Small intestine (tissue), 16 donors: ENCODE measurements at places on chromosomes 3 and 15.

DNA sequence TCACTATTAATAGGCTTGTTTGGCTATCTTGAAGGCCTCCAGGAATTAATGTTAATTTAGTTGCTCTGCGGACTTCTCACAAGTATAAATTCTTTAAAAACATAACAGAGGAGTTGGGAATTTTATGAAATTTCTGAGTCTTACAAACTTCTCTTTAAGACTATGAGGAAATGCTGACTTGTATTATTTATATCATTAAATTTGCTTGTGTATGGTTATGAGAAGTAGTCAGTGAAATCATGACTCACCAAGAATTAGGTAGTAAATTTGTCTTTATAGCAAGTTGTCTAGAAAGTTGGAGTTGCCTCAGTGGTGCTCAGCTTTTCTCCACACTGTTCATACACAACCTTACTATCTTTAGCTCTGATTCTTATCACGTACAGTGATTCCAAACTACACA, 26.5 kb downstream of the PHLDB2 start:
- no peak for DNase-seq

- no peak for DNase-seq
Measured at GRCh38 chr15:26113296-26113695, 250.2 kb upstream of the ATP10A start.

- DNase-seq: no peak
Measured at GRCh38 chr3:120567370-120568201, 28.6 kb upstream of the NDUFB4 start.

- DNase-seq: no peak
Measured at GRCh38 chr15:31733424-31733823, 296.9 kb upstream of the CHRNA7 start.

DNA sequence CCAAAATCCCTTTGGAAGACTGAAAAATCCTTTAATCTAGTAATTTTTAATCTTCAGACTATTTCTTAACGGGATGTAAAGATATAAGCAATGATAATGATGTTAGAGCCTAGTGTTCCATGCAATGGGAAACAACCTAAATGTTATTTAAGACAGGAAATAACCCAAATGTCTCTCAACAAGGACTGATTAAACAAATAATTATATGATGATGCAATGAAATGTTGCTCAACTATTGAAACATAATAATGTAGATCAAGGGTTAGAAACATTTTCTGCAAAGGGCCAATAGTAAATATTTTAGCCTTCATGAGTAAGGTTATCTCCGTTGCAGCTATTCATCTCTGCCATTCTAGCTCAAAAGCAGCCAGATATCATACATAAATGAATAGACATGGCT, 275.4 kb downstream of the NEK10 start:
- DNase-seq: no peak

DNA sequence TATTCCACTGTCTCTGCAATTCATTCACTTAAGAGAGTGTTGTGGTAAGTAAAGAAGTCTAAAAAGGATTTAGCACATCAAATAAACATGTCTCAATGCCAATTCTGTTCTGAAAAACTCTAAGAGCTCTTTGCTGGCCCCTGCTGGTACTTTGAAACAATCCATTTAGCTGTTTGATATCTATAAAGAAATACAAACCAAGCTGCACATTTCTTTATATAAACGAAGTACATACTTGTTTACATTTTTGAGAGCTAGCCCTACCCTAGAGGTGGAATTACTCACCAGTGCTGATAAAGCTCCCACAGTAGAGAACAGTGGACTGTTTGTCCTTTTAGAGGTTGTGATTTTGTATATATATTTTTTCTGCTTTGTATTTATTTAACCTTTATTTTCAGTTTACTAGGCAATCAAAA, 75.5 kb downstream of the NEDD4 start:
- DNase-seq: peak; percentile 40

DNA sequence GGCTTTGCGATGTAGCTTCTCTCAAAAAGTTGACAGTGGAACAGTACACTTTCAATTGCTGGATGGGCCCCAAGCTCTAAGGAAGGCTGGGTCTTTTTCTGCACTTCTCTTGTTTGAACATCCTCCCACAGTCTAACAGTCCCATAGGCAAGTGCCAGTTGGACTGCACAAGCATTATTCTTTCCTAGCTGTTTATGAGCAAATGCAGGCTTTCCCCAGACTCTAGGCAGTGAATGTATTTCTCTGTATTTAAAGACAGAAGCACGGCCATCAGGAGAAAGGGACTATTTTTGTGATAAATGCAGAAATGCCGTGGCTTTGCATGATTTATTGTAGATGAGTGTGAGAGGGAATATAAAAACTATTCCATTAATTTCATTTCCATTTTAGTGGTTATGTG, 539.3 kb upstream of the LMCD1 start:
- no peak for DNase-seq

GRCh38 chr15:45225506-45226273, 26.3 kb upstream of the SLC28A2 start:
- peak; percentile 59 for DNase-seq

- DNase-seq: no peak
Measured at GRCh38 chr3:123533554-123534159, 51.2 kb downstream of the HACD2 start.

DNA sequence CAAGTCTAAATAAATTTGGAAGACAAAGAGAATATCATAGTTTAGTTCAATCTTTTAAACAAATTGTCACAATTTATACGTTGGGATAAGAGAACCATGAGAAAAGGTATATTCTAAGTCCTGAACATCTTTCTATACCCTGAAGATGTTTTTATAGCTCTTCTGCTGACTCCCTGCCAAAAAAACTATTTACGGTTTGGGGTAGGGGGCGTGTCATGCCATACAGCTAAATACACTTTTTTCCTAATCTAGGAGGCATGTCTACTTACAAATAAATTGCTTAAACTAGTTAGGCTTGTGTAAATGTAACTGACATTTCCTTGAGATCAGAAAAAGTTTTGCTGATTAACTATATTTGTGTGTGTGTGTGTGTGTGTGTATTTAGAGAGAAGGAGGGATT, 163.3 kb downstream of the PGPEP1L start:
- no peak for DNase-seq

DNA sequence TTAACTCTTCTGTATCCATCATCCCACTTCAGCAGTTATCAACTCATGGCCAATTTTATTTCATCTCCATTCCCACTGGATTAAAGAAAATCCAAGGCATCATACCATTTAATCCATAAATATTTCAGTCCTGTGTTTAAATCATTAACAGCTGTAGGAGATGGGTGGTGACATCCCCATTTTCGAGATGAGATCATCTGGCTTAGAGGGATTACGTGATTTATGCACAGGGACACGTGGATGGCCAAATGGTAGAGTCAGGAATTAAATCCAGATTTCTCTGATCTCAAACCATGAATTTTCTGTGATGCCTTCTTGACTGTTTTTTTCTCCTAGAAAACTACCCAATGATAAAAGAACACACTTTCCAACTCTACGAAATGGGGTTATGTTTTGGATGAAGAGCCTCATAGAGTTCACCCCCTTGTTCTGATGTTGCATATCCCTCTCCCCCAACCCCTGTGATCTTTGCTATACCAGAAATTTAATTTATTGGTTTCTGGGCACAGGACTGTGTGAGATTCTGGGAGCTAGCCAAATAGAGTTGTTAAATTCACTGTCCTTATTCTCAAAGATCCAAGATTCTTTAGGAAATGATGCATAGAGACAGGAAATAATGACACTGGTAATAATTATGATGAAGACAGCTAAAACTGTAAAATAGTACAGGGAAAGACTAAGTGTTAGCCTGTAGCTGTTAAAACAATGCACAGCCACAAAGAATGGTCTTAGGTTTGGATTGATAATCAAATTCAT, 7.4 kb downstream of the ZNF589 start:
- DNase-seq: no peak

DNA sequence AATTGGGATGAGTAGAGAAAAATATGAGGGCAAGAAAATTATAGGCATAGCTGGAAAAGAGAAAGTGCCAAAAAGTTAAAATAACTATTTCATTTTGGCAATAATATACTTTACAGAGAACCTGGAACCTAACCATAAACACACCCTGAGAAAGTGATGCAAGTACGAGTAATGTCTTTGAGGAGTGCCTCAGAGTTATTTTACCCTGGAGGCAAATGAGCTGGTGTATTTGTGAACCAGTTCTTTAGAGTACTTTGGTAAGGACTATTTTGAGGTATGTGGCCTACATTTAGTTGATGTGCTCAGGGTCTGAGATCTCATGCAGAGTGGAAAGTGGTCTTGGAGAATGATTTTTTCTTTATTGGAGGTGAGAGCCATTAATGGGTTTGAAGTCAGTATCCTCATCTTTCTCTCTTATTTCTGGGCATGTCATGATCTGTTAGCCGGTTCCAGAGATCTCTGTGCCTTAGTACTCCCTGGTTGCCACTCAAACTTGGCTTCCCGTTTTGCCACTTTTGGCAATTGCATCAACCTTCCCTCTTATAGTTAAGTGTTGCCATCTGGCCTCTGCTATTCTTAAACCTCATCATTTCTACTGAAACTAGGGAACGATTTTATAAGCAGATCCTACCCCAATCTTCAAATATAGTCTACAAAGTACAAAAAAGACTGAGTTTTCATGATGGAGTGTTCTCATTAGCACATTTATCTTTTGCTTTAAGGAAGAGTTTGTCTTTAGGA, 145.7 kb downstream of the EPHA6 start:
- DNase-seq: no peak

GRCh38 chr3:21392526-21392925, 358.5 kb downstream of the ZNF385D start:
- DNase-seq: no peak

DNA sequence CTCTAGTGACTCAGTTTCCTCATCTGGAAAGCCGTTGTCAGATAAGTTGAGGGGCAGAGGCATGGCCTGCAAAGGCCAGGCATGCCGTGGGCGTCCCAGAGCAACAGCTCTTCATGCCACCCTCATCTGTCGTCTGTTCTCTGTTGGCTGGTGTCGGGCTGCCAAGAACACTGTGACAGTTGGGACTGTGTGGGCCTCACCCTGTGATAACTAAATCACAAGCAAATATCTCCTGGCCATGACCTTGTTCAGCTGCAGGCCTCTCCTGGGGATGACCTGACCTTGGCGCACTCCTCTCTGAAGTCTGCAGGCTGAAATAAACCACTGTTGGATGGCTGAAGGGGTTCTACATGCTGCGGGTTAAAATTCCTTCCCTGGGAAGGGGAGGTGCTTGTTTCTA, 145.9 kb downstream of the SHQ1 start:
- no peak for DNase-seq

DNA sequence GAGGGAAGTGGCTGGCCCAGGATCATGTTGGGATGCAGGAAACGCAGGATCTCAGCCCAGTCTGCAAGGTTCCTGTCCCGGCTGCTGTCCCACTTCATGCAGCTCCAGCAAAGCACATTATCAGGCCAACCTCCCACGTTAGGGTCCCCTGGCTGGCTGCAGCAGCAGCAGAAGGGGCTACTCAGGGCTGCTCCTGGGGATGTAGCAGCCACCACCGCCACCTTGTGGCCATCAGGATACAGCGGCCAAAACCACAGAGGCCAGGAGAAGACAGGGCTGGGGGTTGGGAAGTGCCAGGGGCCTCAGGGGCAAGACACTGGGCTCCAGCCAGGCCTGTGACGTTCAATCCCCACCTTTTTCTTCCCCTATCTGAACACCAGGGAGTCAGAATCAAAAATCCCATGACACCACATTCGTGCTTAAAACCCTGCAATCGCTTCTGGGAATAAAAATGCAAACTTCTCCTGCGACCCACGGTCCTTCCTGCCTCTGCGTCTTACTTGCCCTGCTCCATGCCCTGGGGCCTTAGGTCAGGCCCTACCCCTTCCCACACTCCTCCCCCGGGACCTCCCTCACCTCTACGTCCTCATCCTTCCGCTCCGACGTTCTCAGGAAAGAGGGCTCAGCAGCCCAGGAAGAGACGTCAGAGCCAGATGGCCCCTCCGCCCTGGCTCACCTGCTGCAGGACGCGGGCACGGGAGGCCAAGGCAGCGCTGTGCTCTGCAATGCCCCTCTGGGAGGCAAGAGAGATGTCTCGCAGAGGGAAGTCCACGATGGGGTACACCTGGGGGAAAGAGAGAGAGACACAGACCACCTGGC, 21.5 kb downstream of the SSUH2 start:
- peak; percentile 67 for DNase-seq

DNA sequence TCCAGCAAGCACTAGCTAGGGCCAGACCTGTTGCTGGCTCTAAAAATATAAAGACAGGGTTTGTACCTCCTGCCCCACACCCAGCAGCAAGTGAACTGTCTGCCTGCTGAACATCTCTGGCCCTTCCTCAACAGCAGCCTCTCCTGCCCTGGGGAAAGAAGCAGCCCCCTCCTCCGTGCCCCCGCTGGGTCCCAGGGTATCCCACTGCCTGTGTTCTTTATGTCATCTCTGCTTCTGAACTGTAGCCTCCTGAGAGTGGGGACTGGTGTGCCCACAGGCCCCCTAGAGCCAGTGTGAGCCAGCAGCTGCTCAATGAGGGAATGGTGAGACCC, 54.5 kb downstream of the ACAD9 start:
- no peak for DNase-seq

DNA sequence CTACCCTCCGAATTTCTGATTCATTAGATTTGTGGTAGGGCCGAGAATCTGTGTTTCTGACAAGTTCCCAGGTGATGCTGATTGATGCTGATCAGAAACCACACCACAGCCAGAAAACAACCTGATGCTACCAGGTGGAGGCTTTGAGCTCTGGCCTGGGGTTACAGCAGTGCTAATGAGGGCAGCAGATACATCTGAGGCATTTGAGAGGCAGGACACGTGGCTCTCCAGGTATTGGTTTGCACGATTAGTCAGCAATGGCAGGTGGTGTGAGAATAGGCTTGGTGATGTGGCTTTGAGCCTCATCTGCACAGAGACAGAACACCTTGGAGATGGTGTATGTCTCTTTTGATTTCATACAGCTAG, 78.8 kb upstream of the THBS1 start:
- no peak for DNase-seq

GRCh38 chr3:49007771-49008528, 759 bp downstream of the WDR6 start:
- peak; percentile 93 for DNase-seq

DNA sequence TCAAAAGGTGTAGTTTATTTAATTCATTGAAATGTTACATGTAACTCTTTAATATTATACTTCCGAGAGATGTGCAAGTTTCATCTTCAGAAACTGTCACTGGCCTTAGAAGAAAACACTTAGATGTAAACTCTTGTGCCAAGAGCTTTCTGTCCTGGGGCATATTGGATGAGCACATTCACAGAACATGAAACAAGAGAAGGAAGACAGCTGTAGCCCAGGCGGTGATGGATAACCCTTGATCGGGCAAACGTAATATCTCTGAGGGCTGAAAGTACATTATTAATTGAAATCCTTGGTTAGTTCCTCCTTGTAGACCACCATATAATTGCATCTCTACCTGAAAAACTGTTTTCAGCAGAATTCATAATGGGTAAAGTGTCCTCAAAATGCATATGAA, 67.4 kb downstream of the MECOM start:
- no peak for DNase-seq

- DNase-seq: peak; percentile 94
Measured at GRCh38 chr3:194003114-194004057, 132.6 kb upstream of the HES1 start.

DNA sequence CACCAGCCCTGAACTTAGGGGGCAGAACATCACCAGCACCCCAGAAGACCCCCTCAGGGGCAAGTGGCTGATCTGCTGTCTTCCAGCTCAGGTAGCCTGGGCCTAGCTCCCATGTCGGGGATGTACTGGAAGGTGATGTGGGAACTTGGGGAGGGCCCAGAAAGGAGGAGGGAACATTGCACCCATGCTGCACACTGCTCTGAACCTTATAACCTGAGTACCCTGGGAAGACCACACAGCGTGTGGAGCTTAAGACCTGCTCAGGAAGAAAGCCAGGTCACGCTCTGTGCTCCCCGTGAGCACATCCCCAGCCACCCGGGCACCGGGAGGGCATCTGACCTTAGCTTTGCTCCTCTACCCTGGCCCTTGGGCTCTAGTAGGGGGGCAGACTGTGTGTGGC, 159.4 kb downstream of the ATP10A start:
- DNase-seq: no peak
